NCI-H1105 (cell line): ENCODE measurements at places on chromosomes 5 and 9.

DNA sequence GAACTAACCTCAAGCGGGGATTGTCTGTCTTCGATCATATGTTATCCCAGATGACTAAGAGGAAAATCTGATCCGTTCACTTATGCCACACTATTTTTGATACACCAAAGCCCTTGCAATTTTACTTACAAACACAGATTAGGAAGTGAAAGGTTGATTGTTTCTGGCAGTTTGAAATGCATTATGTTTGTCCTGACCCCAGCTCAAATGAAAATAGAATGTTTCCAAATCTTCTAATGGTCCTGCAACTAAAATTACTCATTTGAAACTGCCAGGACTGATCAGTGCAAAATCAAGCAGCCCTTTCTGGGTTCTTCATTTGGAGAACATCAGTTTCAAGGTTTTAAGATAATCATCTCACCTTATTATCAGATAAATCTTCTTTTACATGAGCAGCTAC lies 696.7 kb upstream of the WWC1 start:
- DNase-seq = no peak

DNA sequence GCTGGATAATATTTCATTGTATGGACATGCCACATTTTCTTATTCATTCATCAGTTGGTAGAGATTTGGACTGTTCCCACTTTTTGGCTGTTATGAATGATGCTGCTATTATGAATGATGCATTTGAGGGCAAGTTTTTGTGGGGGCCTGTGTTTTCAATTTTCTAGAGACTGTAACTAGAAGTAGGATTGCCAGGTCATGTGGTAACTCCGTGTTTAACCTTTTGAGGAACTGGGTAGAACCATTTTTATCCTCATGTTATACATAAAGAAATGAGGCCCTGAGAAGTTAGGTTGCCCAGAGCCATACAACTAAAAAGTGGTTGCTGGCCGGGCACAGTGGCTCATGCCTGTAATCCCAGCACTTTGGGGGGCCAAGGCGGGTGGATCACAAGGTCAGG lies 22.4 kb upstream of the STRBP start:
- DNase-seq = no peak

- DNase-seq = no peak
Measured at GRCh38 chr9:87309236-87309635, 188.4 kb upstream of the DAPK1 start.

DNA sequence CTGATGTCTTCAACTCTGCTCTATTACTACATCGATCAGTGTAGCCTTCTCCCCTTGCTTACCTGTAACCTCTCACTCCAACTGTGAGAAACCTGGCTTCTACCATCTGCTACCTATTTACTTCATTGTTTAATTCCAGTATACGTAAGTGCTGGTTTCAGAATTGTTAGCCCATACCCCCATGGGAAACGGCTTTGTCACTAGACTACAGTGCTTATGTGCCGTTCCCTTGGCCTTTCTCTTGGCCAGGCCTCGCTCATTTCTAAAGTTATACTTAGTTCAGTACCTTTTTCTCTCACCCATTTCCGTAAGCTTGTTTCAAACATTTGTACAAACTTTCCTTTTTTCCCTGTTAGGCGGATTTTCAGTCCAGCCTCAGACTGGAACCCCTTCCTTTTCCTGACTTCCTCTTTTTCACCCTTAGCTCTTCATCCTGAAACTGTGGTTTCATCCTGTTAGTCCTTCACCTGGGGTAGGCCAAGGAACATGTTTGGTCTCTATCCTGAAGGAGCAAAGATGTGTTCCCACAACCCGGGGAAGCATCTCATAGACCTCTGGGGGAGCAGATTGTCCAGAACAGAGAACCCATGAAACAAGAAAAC lies 21.7 kb downstream of the ALG2 start:
- DNase-seq = no peak

DNA sequence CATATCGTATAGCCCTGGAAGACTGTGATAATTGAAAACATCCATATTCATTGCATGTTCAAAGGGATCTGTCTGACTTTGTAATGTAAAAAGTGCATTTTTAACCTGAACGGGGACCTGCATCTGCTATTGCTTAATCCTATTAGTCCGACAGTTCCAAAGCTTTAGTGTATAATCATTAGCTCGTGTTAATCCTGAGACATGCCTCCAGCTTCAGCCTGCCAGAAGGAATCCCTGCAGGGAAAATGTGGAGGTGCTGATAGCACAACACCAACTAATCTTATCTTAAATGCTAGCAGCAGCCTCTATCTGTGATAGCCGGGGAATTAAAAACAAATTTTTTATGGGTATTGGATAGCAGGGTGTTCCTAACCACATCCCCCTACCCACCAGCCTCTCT lies 495.2 kb downstream of the TLE4 start:
- DNase-seq = no peak

GRCh38 chr5:38742821-38743220 lies 103.0 kb upstream of the OSMR start:
- DNase-seq = no peak

GRCh38 chr5:137346281-137346680 lies 152.8 kb downstream of the SPOCK1 start:
- no peak for DNase-seq

GRCh38 chr9:114482593-114482992 lies 22.7 kb downstream of the WHRN start:
- no peak for DNase-seq

GRCh38 chr9:121107029-121107428 lies 32.3 kb downstream of the CNTRL start:
- DNase-seq = no peak

DNA sequence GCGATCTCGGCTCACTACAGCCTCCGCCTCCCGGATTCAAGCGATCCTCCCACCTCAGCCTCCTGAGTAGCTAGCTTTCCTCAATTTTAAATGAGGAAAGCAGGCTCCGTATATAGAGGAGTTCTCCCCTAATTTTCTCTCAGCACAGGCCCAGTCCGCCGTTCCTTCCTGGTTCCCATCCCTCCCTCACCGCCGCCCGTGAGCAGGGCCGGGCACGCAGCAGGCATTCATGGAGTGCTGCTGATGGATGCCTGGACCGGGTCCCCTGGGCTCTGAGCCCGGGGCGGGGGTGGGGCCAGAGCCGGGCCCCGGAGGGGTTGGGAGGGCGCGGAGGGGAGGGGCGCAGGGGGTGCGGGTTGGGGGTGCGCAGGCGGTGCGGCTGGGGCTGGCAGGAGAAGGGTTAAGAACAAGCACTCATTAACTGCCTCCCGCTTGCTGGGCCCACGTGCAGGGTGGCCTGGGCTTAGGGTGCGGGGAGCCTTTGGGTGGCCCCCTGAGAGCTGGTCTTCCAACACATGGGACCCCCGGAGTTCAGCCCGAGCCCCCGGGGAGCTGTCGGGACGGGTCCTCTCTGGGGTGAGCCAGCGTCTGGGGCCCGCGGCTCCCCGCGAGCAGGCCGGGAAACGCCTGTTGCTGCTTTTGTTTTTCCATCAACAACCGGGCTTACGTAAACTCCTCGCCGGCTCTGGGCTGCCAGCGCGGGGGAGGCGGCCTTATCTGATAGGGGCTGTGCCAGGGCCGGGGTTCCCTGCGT lies 33.7 kb downstream of the LHX2 start:
- no peak for DNase-seq

- no peak for DNase-seq
Measured at GRCh38 chr5:13215806-13216205, 728.7 kb downstream of the DNAH5 start.

DNA sequence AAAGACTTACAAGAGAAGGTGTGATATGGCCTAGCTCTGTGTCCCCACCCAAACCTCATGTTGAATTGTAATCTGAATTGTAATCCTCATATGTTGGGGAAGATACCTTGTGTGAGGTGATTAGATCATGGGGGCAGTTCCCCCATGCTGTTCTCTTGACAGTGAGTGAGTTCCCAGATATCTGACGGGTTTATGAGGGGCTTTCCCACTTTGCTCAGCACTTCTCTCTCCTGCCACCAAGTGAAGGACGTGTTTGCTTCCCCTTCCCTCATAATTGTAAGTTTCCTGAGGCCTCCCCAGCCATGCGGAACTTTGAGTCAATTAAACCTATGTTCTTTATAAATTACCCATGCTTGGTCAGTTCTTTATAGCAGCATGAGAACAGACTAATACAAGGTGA lies 49.0 kb downstream of the CDO1 start:
- DNase-seq = no peak

- DNase-seq = no peak
Measured at GRCh38 chr5:37153661-37154060, 95.5 kb downstream of the CPLANE1 start.

GRCh38 chr9:27088981-27089380 lies 20.0 kb upstream of the TEK start:
- DNase-seq = no peak

DNA sequence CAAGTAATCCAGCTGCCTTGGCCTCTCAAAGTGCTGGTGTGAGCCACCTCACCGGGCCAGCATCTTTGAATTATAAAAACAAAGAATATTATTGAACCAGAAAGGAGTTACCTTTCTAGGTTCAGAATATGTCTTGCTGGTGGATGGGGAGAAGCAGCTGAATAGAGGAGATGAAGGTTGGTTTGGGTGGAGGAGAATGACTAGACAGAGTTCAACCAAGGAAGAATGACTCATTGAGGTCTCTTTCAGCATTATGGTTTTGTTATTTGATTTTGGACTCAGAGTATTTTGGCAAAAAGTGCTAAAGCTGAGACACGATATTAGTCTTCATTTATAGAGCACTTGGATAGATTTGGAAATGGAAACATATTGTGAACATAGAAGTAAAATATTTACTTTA lies 75.2 kb upstream of the MPDZ start:
- DNase-seq = no peak

- DNase-seq = no peak
Measured at GRCh38 chr5:164967354-164967753, 1461.9 kb downstream of the MAT2B start.

DNA sequence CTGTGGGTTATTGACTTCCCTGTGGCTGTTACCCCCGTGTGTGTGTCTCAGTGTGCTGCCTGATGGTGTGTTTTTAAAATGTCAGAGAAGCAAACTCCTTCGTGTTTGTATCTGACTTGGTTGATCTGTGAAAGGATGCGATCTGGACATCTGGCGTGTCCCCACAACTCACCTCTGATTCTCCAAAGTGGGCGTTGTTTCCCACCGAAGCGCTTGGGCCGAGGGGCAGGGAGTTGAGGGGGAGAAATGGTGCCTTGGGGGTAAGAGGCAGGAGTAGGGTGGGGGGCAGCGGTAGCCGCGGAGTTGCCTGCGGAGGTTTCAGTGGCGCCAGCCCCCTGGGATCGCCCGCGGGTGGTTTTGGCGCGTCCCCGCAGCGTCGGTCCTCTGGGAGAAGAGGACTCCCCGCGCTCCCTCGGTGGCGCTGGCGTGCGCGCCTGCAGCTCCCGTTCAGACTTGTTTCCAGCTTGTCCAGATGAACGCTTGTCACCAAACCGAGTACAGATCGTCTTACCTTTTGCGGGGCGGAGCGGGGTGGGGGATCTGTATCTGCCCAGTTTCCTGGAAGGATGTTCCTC lies 1.1 kb downstream of the MAST4 start:
- DNase-seq = peak; percentile 44

DNA sequence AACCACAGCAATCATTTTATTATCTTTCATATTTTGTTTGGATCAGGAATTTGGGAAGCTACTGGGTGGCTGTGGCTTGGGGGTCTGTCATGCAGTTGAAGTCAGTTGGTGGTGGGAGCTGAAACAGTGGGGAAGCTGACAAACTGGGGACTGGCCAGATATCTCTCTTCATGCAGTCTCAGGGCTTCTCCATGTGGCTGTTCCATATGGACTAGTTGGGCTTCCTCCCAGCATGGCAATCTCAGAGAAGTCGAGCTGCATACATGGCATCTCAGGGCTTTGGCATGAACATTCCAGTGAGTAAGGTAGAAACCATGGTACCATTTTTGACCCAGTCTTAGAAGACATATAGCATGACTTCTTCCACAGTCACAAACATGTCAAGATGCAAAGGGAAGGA lies 274.8 kb downstream of the ENC1 start:
- DNase-seq = no peak

- DNase-seq = no peak
Measured at GRCh38 chr5:61600945-61601511, 269.0 kb downstream of the ZSWIM6 start.

GRCh38 chr9:70092190-70092589 lies 48.5 kb downstream of the MAMDC2 start:
- no peak for DNase-seq

- no peak for DNase-seq
Measured at GRCh38 chr5:38677636-38678035, 121.2 kb upstream of the LIFR start.

DNA sequence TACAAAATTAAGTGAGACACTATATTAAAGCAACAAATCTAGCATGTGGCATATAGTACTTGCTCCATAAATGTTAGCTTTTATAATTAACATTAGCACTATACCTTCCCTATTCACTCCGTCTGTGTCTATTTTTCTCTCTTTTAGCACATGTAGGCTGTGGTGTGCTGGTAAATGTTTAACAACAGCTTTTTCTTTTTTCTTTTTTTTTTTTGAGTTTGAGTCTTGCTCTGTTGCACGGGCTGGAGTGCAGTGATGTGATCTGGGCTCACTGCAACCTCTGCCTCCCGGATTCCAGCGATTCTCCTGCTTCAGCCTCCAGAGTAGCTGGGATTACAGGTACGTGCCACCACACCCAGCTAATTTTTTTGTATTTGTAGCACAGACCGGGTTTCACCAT lies 62.1 kb downstream of the SPRY4 start:
- no peak for DNase-seq

DNA sequence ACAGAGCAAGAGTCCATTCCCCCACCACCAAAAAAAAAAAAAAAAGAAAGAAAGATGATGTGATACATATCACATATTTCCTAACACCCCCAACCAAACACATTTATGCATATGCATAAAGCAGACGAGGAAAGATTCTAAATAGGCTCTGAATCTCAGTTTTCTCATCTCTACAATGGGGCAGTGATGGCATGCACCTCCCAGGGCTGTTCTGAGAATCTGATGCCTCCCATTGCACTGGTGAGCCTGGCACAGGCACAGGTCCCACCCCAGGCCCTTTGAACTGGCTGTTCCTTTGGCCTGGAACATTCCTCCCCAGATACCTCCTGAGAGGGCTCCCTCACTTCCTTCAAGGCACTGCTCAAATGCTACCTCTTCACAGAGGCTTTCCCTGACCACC lies 116.5 kb downstream of the C9orf50 start:
- no peak for DNase-seq
